ENCODE measurements at places on chromosomes 2 and 18.
A peak's percentile ranks its signal among the peaks of the same experiment; 100 is the strongest.

DNA sequence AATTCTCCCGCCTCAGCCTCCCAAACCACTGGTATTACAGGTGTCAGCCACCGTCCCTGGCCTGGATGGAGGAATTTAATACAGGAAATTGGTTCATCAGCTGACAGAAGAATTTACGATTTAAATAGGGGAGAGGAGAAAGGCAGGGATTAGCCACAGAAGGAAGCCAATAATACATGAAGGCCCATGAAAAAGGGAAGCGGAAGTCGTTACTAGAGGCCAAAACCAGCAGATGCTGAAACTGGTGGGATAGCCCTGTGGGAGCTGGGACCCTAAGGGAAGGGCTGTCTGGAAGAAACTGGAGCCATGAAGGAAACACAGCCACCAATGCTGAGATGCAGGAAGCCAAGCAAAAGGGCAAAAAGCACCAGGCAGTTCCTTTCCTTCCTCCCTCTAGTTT is 163.7 kb upstream of the RMP24 start:
- DNase-seq: no peak

- no peak for DNase-seq
Observed at GRCh38 chr18:75654851-75655751, 227.6 kb upstream of the SMIM21 start.

GRCh38 chr18:36454848-36455458 is 157.4 kb downstream of the FHOD3 start:
- no peak for DNase-seq

DNA sequence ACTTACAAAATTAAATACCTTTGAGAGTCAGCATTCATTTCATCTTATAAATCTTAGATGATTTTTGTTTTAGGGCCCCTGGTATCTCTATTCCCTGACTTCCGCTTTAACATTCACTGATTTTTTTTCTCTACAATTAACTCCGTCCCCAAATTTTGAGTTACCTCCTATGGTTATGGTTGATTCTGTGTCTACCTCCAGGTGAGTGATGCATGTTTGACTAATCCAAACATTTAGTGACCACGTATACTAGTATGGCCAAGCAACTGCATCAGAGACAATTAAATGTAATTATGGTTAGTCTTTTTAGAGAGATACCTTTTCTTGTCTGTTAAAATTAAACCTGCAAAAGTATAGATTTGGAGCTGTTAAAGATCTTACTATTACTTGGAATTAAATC is 120.3 kb downstream of the CCDC102B start:
- no peak for DNase-seq

DNA sequence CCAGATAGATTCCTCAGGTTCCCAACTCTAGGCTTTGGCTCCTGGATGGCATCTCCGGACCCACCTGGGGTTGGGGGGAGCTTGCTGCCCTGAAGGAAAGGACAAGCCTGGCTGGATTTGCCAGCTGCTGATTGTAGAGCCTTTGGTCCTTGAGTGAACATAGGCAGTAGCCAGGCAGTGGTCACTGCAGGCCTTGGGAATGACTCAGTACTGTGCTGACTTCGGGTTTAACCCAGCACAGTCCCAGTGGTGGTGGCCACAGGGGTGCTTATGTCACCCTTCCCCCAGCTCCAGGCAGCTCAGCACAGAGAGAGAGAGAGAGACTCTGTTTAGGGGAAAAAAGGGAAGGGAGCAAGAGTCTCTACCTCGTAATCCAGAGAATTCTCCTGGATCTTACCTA is 27.7 kb upstream of the ACTR2 start:
- no peak for DNase-seq

GRCh38 chr18:24799176-24799575 is 338.7 kb downstream of the HRH4 start:
- DNase-seq: no peak

GRCh38 chr2:182101263-182101662 is 115.6 kb downstream of the PPP1R1C start:
- peak; percentile 1 for DNase-seq

GRCh38 chr2:20065885-20066602 is 14.6 kb upstream of the LAPTM4A start:
- peak; percentile 46 for DNase-seq

DNA sequence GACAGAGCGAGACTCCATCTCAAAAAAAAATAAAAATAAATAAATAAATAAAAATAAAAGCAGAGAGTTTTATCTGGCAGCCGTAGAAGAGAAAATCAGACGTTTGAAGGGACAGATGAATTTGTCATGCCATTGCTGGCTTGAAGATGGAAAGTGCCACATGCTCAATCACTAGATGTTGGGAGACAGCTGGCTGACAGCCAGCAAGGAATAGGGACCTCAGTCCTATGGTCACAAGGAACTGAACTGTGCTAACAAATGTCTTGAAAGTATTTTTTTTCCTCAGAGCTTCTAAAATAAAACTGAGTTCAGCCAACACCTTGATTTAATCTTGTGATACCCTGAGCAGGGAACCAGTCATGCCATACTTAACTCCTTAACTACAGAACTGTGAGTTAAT is 65.4 kb downstream of the DTNA start:
- DNase-seq: no peak

DNA sequence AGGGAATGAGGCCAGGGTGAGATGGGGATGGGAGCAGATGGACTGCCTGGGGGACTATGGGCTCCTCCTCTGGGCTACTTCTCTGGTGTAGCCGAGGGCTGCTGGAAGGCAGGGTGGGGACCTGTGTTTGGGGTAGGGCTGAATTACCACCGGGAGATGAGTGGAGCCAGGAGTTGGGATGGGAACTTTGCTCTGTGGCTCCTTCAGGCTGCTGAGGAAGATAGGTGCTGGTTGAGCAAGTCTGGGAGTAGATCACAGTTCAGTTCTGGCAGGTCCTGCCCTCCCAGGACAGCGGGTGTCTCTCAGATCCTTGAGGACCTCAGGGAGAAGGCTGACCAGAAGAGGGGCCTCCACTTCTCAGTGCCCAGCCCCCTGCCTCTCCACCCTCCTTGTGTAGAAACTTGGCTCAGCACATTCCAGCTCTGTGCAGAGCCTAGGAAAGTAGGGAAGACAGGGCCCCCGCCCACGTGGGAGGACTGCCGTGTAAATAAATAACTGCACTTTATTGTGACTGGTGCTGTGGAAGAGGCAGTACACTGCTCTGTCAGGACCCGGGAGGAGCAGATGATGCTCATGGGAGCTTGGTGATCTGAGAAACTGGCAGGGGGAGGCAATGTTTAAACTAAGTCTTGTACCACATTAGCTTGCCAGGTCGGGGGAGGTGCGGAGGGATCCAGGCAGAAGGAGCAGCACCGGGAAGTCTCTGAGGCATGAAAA is 15.3 kb downstream of the TET3 start:
- DNase-seq: no peak

- no peak for DNase-seq
Observed at GRCh38 chr2:127448526-127448925, 30.3 kb downstream of the PROC start.

DNA sequence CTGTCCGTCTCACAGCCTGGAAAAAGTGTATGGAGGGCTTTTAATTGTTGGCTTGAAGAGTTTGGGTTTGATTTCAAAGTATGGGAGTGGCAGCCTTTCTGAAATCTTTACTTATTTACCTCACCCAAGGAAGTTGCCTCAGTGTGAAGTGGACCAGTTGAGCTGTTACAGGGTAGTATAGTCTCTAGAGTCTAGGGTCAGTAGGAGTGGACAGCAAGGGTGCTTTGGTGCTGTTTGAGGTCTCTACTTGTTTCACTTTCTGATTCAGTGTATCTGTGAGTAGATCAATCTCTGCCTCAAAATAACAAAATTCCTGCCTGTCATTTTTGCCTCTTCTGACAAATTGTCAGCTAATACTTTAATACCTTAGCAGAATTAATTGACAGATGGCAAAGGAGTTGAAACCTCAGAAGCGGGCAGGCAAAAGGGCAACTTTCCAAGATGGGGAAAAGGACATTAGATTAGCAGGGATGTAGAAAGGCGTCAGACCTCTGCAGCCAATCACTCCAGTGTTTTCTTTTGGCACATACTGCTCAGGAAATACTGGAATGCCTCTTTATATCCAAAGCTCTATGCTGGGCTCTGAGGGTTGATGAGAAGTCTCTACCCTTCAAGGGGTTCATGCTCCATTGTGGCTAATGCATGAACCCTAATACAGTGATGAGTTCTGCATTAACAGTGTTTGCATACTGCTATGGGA is 5.9 kb downstream of the RIOK3 start:
- DNase-seq: no peak

GRCh38 chr2:44351088-44351487 is 10.2 kb downstream of the PREPL start:
- DNase-seq: no peak

- DNase-seq: peak; percentile 21
Observed at GRCh38 chr2:40256649-40257048, 195.2 kb downstream of the SLC8A1 start.

DNA sequence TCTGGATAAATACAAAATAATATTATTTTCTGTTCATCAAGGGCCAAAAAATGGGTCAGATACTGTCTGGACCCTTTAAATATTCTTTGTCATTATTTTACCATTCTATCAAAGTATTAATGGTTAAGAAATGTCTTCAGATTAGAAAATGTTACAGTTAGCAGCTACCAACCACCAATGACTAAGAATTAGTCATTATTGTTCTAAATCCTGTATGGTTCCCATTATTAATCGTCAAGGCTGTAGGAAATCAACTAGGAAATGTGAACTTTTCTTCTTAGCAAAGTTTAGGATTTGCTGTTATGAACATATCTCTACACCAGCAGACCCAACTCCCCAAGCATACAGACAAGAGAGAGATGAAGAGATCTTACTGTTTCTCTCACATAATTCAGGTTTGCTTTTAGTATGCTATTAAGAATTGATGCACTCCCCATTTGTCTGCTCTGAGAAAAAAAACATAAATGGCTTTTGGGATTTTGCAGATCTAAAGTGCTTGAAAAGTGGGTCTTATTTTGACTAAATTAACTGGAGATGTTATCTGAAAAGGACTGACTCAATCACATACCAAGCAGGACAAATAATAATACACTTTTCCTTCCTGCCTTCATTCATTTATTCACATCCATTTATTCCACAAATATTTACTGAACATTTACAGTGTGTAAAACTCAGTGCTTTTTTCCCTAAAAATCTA is 147.7 kb downstream of the PPP1R1C start:
- no peak for DNase-seq

DNA sequence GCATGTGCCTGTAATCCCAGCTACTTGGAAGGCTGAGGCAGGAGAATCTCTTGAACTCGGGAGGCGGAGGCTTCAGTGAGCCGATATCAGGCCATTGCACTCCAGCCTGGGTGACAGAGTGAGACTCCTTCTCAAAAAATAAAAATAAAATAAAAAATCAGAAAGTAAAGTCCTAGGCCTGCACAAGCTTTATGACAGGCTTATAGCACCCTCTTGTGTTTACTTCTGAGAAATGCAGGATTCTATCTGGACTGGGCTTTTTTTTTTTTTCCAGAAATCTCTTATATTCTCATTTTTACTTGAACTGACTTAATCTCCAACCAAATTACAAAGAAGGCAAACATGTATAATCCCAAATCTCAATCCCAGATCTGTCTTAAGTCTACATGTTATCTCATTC is 26.1 kb upstream of the REG3G start:
- no peak for DNase-seq

- no peak for DNase-seq
Observed at GRCh38 chr18:2681993-2682603, 26.6 kb downstream of the SMCHD1 start.

DNA sequence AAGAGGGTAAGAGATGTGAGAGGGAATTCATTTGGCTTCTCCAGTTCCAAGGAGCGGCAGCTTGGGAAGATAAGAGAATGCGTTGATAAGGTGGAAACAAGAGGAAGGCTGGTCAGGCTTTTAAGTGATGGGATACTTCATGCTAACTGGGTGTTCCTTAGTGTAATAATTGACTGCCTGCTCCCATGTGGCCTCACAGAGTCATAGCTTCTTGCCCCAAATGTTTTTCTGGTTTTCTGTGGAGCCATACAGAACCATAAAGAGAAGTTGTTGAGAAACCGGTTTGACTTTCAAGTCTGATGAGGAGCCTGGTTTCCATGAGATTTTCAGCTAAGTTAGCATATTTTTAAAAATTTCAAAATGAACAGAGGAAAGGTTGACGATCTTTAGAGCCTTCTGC is 97.5 kb upstream of the ZFP36L2 start:
- DNase-seq: no peak

DNA sequence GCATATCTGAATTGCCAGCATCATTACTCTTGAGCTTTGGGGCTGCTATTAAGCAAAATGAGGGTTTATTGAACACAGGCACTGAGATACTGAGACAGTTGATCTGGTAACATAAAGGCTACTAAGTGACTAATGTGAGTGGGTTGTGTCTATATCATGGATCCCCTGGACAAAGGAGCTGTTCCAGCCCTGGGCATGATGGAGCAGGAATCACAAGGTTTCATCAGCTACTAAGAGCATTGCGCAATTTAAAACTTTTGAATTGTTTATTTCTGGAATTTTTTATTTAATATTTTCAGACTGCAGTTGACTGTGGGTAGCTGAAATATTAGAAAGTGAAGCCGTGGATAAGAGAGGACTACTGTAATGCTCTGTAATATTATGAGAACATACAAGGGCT is 73.5 kb downstream of the MGAT5 start:
- no peak for DNase-seq

DNA sequence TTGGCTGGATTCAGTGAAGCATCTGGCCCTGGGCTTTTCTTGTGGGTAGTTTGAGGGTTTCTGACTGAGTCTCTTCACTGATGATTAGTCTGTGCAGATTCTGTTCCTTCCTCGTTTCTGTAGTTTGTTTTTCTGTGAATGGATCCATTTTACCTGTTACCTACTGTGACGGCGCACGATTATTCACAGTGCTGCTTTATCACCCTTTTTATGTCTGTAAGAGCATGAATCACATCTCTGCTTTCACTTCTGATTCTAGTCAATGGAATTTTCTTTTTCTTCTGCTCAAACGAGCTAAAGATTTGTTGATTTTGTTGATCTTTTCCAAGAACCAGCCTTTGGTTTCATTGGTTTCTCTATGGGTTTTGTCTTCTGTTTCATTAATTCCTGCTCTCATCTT is 60.8 kb downstream of the SLC66A2 start:
- DNase-seq: no peak

DNA sequence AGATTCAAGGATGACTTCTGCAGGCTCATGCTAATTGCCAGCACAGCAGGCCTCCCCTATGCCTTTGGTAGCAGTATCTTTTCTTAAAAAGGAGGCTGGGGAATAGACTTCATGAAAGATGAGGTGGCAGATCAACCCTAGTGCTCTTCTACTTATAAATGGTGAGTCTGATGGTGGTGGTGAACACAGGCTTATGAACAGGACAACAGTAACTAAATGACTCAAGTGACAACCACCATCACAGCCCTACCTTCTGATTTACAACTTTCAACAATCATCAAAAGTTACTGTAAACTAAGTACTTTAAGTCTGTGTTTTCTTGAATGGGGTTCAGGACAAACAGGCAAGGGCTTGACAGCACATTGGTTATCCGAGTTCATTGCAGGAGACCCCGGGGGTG is 39.3 kb downstream of the PAIP2B start:
- DNase-seq: no peak

DNA sequence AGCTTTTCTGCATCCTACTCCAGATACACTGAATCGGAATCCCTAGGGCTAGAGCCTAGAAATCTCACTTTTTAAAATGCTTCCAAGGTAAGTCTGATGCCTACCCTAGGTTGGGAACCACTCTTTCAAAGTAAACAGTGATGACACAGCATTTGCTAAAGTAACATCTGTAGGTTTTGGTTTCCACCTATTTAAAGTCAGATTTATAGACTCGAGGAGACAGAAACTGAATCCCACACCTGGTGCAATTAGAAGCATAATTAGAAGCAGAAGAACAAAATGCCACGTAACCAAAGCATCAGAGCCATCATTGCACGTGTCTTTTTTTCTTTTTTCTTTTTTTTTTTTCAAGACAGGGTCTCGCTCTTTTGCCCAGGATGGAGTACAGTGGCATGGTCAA is 40.9 kb downstream of the PDK1 start:
- no peak for DNase-seq

- peak; percentile 85 for DNase-seq
Observed at GRCh38 chr2:148874868-148875341, at the start of gene KIF5C. Gene KIF5C, plus strand, starts transcription at chr2:148875227. Its CDS starts 391 bp downstream, at chr2:148875618.
